ENCODE measurements at places on chromosomes 6 and 20.
A peak's percentile ranks its signal among the peaks of the same experiment; 100 is the strongest.

GRCh38 chr6:26304213-26304796 lies 60.7 kb upstream of the BTN3A2 start:
- H3K4me1 ChIP-seq = peaks cover 44% of the 10 kb centered on the region
- no peaks in the 10 kb centered on the region for H3K36me3 ChIP-seq
- no peak for DNase-seq
- H3K27ac ChIP-seq = peak overlapping the region; percentile 82
- peaks cover 2% of the 10 kb centered on the region for H3K27me3 ChIP-seq
- H3K4me3 ChIP-seq = peak overlapping the region; percentile 91

GRCh38 chr6:91304521-91304920 lies 717.6 kb upstream of the MAP3K7 start:
- no peak overlapping the region for H3K27ac ChIP-seq
- H3K36me3 ChIP-seq = no peaks in the 10 kb centered on the region
- H3K27me3 ChIP-seq = no peaks in the 10 kb centered on the region
- no peak for DNase-seq
- no peak overlapping the region for H3K4me3 ChIP-seq

DNA sequence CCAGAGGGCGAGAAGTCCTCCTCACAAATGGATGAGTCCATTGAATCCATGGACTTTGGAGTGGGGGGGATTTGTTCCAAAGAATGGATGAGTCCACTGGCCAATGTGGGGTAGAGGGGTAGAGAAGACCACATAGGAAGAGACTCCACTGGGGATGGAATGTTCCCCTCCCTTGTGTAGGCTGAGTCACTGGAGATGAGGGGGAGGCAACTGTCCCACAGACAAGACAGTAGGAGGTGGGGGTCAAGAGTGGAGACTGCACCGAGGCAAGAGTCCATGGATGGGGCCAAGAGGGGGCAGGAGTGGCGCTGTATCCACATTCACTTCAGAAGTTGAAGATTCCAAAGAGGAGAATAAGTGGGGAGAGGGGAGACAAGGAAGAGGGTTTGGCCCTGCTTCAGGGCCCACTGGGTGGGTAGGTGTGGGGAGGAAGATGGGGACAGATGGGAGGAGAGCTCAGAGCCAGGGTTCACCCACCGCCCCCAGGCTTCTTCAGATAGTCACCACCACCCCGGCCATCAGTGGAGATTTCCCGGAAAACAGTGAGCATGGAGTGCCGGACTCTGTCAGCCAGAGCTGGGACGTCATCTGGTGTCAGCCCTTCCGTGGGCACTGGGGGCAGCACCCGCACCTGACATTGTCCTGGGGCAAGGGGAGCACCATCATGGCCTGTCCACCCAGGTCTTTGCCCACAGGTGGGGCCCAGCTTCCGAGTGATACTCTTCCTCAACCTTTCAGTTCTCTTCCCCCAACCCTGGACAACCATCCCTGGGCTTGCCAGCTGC lies 4.6 kb downstream of the EGFL8 start:
- no peak overlapping the region for H3K4me3 ChIP-seq
- peaks cover 52% of the 10 kb centered on the region for H3K4me1 ChIP-seq
- DNase-seq = no peak
- H3K27ac ChIP-seq = peak overlapping the region; percentile 61

GRCh38 chr6:105785066-105785811 lies 300.9 kb upstream of the PRDM1 start:
- no peak for DNase-seq
- no peak overlapping the region for H3K4me3 ChIP-seq
- H3K36me3 ChIP-seq = no peaks in the 10 kb centered on the region
- no peaks in the 10 kb centered on the region for H3K27me3 ChIP-seq
- peaks cover 18% of the 10 kb centered on the region for H3K4me1 ChIP-seq

DNA sequence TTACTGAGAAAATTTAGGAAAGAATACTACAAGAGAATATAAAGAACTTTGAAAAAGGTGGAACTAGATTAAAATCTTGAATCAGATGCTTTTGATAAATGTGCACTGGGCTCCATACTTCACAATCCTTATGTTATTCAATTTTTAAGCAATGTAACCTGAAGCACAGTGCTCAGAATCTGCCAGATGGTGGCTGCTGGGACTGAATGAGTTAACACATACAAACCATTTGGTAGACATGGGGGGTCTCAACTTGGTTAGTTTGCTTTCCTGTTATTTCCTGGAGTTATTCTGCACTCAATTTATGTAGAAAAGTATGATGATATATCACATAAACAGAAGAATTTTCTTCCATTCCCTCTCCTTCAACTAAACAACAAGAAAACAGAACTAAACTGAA lies 326.5 kb downstream of the RNGTT start:
- no peaks in the 10 kb centered on the region for H3K27me3 ChIP-seq
- H3K4me1 ChIP-seq = peaks cover 11% of the 10 kb centered on the region
- DNase-seq = no peak
- H3K4me3 ChIP-seq = no peak overlapping the region

DNA sequence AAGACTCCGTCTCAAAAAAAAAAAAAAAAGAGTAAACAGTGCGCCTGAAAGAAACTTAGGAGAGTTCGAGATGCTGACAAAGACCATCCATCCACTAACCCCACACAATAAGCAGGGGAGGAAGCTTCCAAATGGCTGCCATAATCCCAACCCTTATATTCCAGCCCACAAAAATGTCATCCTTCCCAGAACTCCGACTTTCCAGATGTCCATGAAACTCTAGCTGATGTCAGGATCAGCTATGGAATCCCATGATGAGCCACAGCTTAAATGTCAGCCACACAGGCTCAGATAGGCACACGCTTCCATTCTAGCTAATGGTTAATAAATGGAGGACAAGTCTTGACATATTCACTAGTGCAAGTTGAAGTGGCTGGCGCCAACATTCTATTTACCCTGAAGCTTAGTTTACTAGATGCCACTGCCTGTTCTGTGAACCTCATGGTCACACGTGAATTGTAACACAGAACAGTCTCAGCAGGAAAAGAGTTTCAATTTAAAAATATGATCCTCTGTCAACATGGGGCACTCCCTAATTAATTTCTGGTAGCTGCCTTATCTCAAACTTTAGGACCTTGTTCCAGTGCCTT lies 75.5 kb downstream of the FOXF2 start:
- H3K36me3 ChIP-seq = no peaks in the 10 kb centered on the region
- no peak overlapping the region for H3K4me3 ChIP-seq
- H3K27me3 ChIP-seq = peaks cover 5% of the 10 kb centered on the region
- H3K27ac ChIP-seq = no peak overlapping the region
- DNase-seq = no peak

DNA sequence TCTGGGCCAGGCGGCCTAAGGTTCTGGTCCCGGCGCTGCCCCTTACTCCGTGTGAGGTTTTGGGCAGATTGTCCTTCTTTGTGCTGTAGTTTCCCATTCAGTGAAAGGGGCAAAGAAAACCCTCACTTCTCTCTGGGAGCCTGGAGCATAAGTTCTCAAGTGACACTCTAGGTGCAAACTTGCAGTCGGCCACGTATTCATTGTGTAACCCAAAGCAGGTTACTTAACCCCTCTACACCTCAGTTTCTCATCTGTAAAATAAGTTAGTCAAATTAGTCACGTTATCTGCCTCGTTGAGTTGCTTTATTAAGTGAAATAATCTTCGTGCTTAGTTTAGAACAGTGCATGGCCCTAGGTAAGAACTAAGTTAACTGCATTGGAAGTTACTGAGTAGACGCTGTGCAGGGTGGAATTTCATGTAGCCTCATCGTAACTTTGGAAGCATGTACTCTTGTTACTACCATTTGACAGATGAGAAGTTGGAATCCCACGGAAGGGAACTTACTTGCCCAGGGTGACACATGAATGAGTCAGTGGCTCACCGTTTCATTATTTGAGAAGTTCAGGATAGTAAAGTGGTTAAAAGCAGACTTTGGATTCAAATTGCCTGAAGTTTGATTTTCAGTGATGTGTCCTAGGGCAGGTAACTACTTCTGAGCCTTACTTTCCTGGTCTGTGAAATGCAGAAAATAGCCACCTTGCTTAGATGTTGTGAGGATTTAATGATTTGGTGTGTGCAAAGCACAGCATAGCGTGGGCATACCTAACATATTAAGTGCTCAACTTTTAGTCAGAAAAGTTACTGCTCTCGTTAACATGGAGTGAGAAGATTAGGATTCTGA lies 556 bp upstream of the MROH8 start:
- H3K4me1 ChIP-seq = peaks cover 38% of the 10 kb centered on the region
- peak overlapping the region; percentile 89 for H3K4me3 ChIP-seq
- DNase-seq = peak; percentile 78
- peak overlapping the region; percentile 99 for H3K27ac ChIP-seq

GRCh38 chr6:49648036-49648435 lies 11.4 kb upstream of the RHAG start:
- no peak overlapping the region for H3K27ac ChIP-seq
- H3K4me3 ChIP-seq = no peak overlapping the region
- DNase-seq = no peak
- no peaks in the 10 kb centered on the region for H3K27me3 ChIP-seq
- H3K36me3 ChIP-seq = no peaks in the 10 kb centered on the region
- no peaks in the 10 kb centered on the region for H3K4me1 ChIP-seq

GRCh38 chr6:108841377-108841855 lies 6.8 kb upstream of the ARMC2 start:
- H3K4me3 ChIP-seq = no peak overlapping the region
- no peaks in the 10 kb centered on the region for H3K36me3 ChIP-seq
- H3K27me3 ChIP-seq = peaks cover 14% of the 10 kb centered on the region
- DNase-seq = no peak
- no peak overlapping the region for H3K27ac ChIP-seq
- H3K4me1 ChIP-seq = no peaks in the 10 kb centered on the region

DNA sequence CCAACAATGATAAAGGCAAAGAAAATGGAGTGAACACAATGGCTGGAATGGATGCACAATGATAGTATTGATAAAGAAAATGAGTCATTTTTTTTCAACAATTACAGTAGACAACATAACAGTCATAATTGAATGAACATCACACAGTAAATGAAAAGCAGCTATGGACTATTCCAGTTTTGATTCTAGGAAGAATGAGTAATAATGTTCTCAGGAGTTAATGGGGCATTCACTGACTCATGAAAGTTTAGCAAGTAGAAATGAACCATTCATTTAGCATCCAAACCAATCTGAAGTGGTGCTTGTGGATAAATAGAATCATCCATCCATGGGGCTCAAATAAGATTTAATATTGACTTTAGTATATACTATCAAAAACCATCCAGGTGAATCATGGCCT lies 1029.5 kb upstream of the GJE1 start:
- peak; percentile 44 for DNase-seq
- peaks cover 7% of the 10 kb centered on the region for H3K36me3 ChIP-seq
- peaks cover 41% of the 10 kb centered on the region for H3K4me1 ChIP-seq
